ENCODE measurements at places on chromosomes 4 and X.
A peak's percentile ranks its signal among the peaks of the same experiment; 100 is the strongest.

- DNase-seq = no peak
These were observed 9.2 kb upstream of the GPC3 start for GRCh38 chrX:133994576-133994975.

DNA sequence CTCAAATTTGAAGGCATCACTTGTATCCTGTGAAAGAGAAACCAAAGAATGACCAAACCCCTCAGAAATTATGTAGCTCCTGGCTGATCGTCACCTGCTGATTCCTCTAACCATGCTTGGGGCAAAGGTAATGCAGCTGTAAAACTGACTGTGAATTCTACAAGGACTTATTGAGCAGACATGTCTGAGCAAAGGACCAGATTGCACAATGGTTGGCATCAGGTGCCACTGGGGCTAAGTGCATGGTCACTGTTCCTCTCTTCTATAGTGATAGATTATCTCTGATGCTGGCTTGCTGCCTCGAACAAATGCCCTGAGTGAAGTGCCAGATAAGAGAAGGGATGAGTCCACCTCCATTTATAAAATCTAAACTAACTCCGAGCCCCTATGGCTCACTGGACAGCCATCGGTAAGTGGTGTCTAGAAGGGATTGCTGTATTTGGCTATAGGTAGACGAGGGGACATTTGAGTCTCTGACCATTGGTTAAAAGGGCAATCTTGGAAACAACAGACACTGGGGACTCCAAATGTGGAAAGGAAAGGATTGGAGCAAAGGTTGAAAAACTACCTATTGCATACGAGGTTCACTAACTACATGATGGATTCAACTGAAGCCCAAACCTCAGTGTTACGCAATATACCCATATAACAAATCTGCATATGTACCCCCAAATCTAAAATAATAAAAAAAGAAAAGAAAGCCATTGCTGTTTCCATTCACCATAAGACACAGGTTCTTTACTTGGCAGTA is 110.7 kb upstream of the IGSF1 start:
- DNase-seq = no peak

DNA sequence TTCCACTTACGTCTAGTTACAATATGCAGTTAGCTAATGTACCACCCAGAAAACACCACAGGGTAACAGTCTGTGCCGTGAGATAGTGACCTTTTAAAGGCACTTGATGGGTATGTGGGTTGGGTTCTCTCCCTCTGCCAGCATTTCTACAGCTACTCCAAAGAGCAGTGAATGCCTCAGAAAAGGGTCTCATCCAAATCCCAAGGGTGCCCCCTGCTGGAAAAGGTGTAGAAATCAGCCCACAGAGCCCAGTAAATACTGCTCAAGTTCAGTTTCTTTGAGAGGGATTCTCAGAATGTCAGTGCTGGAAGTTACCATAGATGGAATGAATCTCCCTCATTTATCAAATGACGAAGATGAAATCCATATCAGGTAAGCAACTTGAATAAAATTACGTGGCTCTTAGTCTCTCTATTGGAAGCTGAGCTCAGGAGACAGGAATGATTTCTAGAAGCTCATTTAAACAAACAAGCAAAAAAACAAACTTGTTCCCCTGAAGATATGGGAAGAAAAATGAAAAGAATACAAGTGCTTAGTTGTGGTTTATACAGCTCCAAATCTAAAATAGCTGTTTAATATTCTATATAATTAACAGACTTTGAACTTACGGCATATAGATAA is 9.5 kb downstream of the RNF175 start:
- peak; percentile 49 for DNase-seq

DNA sequence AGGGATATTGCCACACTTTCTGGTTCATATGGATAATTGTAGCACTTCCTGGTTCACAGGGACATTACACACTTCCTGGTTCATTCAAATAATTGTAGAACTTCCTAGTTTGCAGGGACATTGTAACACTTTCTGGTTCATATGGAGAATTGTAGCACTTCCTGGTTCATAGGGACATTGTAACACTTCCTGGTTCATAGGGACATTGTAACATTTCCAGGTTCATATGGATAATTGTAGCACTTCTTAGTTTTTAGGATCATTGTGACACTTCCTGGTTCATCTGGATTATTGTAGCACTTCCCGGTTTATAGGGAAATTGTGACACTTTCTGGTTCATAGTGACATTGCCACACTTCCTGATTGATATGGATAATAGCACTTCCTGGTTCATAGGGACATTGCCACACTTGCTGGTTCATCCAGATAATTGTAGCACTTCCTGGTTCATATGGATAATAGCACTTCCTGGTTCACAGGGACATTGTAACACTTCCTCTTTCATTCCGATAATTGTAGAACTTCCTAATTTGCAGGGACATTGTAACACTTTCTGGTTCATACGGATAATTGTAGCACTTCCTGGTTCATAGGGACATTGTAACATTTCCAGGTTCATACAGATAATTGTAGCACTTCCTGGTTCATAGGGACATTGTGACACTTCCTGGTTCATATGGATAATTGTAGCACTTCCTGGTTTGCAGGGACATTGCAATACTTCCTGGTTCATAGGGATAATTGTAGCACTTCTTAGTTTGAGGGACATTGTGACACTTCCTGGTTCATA is 59.2 kb upstream of the CD99 start:
- DNase-seq = no peak

GRCh38 chrX:24498181-24498580 is 33.1 kb downstream of the PDK3 start:
- no peak for DNase-seq

DNA sequence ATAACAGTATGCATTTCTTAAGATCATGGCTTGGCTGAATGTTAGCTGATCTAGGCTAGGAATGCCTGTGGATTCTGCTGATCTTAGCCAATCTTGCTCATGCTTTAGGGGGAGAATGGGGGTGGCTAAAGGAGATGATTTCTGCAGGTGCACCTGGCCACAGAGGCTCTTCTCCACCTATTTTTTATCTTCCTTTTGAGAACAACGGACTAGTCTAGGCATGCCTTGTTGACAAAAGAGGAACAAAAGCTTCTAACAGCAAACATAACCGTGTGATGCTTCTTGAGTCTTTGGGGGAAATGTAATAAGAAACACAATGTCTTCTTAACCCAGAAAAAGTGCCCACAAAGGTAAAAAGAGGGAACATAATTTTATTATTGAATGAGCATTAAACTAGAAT is 743.5 kb downstream of the ARAP2 start:
- peak; percentile 3 for DNase-seq

- no peak for DNase-seq
These were observed 204.7 kb upstream of the CASK start for GRCh38 chrX:42128020-42128419.

GRCh38 chr4:156391325-156391653 is 437.6 kb upstream of the CTSO start:
- DNase-seq = no peak

DNA sequence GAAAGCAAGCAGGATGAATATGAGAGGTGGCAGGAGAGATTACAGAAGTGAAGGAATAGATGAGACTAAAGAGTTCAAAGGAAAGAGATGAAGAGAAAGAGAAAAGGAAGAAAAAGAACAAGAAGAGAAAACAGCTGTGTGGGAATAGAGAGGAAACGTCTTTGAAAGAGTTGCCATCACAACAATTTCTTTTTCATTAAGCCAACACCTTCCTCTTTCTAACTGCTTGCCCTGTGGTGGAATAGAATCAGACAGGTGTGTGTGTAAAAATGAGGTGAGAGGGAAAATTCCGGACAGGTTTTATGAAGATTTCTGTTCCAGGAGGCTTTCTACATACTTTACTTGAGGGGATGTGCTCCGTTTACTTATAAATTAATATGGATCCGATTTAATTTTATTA is 28.8 kb downstream of the DTHD1 start:
- no peak for DNase-seq

DNA sequence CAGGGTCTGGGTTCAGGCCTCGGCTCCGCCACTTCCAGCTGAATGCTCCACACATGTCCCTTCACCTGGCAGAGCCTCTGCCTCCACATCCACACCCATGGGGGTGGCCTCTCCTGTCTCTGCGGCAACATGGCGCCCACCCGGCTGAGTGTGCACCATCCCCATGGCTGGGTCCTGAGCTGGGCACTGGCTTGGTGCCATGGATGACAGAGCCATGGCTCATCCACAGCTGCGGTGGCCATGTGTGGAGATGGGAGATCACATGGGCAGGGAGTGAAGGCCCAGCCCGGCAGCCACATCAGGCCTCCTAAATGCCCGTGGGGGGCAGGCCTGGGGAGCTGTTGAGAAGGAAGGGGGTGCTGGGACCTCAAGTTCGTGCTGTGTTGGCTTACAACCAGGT is 213.7 kb downstream of the AFAP1 start:
- DNase-seq = no peak

Measured in DMS153 (cell line).